Caki2 (cell line): ENCODE measurements at places on chromosomes 3 and 15.

GRCh38 chr15:89333959-89334509, 590 bp downstream of the POLG start:
- DNase-seq = no peak

DNA sequence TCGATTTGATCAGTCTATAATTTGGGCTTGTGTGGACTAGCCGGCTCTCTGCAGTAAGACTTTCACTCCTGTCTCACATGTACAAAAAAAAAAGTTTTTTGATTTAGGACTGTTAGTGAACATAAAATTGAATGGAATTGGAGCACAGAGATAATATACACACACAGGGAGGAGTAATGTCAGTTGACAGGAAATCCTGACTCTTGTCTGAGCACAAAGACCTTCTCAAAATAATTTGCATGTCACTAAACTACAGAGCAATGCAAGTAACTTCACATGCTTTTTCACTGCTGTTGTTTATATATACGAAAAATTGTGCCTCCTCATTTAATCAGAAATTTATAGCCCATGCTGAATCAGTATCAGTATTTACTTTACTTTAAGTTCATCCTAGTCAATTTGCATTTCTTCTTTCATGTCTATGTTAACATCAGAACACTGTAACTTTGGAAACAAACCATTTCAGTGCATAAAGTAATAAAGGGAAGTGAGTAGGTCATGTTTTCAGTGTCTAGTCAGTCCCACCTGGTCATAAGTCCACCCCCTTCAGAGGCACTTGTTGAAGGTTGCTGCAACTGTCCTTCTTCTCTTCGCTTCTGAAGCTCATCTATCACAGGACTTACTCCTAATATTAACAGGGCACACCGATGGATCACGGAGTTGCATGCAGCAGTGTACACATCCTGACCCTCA, 115.8 kb downstream of the FBXL22 start:
- no peak for DNase-seq

DNA sequence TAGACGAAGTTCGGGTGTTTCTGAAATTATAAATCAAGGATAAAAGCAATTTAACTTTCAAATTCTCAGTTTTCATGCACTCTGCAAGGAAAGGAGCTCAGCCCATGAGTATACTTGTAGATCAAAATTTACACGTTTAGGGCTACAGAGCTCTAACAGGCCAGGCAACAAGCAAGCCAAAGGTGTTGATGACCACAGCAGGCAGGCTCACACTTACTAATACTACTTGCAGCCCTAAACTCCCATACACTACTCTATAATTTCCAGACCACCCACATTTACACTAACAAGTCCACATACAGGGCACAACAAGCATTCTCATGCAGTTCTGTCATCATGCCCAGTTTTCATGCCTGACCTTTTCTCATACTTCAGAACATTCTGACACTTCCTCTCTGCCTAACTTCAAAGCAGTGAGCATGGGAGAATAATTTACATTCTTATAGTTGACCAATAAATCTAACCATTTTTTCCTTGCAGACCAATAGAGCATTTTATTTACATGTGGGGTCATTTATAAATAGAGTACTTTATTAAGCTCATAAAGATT, 124.7 kb upstream of the FRMD4B start:
- no peak for DNase-seq

GRCh38 chr3:33579840-33580239, 138.2 kb downstream of the CLASP2 start:
- DNase-seq = no peak

GRCh38 chr3:47012342-47013230, 33.1 kb downstream of the NBEAL2 start:
- DNase-seq = no peak

GRCh38 chr3:46580675-46581074, 14.6 kb upstream of the LRRC2 start:
- DNase-seq = no peak

DNA sequence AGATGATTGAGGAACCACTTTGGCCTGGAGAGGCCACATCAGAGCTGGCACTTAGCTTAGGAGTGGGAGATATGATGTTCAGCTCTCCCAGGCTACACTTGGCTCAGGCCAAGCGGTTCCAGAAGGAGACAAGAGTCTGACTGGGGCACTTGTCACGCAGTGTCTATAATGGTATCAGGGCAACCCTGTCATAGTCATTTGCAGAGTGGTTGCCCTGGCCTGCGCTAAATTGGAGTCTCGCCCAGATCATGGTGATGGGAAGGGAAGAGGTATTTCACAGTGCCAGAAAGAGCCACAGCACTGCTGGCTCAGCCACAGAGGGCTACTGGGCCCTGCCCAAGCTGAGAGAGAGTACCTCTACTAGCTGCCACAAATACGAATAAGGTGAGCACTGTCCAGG, 186.9 kb upstream of the CRBN start:
- DNase-seq = no peak

DNA sequence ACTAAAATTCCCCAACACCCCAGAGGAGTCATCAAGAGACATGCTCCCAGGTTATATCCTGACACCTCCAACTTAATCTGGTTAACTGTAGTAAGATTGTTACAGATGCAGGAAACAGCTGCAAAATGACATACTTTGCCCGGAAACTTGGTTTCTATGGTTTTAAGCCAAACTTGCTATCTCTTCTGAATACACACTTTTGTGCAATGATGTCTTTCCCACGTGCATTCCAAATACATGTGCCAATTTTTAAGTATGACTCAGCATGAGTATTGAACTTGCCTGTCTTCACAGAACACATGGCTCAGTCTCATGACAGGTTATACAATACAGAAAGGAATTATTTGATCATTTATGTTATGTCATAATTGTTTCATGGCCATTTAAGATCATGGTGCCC, 207.0 kb upstream of the DCBLD2 start:
- peak; percentile 29 for DNase-seq

GRCh38 chr3:10232137-10232536, 16.1 kb upstream of the TATDN2 start:
- DNase-seq = no peak

GRCh38 chr15:48992545-48992944, 28.8 kb upstream of the SHC4 start:
- no peak for DNase-seq

GRCh38 chr3:52704611-52705437, 767 bp downstream of the GLT8D1 start:
- DNase-seq = peak; percentile 39

DNA sequence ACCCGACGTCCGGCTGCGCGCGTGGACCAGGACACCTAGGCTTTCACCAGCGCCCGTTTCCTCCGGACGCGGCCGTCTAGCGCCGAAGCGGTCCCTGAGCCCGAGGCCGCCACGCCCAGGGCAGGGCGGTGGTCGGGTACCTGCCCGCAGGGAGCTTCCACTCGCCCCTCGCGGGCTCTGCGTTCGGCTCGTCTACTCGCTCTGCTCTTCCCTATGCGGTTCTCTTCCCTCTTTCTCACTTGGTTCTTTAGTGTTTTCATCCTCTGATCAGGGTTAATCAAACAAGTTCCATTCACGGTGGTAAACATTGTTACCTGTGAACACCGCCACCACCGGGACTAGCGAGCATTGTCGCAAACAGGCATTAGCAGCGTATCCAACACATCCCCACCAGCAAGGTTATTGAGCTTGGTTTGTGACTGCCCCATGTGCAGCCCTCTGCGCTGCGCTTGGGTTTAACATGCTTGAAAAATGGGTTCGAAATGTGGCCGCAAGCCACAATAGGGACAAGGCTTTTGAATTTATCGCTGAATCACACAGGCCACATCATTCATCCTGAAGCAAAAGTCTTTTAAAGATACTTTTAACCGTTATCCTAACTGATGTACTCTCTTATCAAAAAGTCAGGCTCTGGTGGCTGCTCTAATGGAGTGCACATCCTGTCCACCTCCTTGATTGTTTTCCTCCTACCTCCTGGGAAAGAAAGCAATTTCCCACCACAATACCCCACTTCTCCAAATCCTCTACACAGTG, 843 bp upstream of the CD47 start:
- peak; percentile 2 for DNase-seq

DNA sequence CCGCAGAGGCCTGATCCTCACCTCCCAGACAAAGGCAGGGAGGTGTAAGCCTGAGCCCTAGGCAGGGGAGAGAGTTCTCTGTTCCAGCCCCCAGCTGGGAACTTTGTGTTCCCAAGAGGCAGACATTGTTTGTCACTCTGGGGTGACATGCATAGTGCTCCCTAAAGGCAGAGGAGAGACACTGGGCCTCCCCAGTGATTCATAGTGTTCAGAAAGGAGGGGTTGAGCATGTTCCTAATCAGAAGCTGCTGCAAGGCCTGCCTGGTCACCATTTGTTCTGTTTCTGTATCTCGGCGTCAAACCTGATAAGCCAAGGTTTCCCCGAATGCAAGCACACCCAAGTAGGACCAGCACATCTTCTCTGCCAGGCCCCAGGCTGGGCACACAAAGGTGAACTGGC, 24.0 kb upstream of the SLC6A6 start:
- no peak for DNase-seq

- DNase-seq = no peak
Observed at GRCh38 chr3:165191491-165191890, 4.7 kb downstream of the SLITRK3 start.

DNA sequence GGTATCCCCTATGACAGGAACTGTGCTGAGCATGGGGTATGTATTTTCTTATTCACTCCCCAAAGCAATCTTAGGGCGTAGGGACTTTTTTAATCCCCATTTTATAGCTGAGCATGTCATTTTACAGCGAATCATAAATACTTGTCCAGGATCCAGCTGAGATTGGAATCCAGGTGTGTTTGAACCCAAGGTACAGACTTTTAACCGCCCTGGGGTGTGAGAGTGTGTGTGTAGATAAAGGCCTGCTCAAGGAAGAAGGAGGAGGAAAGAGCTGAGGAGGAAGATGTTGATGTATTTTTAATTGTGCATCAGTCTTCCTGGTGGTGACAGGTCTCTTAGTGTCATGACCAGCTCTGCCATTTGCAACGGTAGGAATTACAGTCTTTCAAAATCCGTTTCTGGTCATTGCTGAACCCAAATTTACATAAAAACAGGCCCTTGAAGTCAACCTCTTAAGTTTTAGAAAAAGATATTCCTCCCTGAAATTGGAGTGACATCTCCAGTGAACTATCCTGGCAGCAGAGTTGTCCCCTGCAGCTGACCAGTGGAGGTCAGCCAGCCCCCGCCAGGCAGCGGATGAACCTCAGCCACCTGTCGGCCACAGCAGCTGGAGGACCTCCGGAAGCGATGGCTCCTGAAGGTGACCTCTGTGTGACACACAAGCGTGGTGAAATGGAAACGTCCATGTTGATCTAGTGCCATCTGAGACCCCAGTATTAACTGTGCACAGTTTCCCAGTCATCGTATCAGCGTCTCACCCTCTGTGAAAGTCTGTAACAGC, 92.8 kb upstream of the MITF start:
- DNase-seq = no peak

- no peak for DNase-seq
Observed at GRCh38 chr15:82018201-82018600, 27.6 kb downstream of the MEX3B start.

GRCh38 chr3:160948273-160948672, 156.9 kb downstream of the B3GALNT1 start:
- DNase-seq = peak; percentile 59

- peak; percentile 49 for DNase-seq
Observed at GRCh38 chr15:88981244-88982215, 68.4 kb upstream of the MFGE8 start.

- DNase-seq = no peak
Observed at GRCh38 chr15:101009176-101009575, 90.0 kb downstream of the LRRK1 start.

DNA sequence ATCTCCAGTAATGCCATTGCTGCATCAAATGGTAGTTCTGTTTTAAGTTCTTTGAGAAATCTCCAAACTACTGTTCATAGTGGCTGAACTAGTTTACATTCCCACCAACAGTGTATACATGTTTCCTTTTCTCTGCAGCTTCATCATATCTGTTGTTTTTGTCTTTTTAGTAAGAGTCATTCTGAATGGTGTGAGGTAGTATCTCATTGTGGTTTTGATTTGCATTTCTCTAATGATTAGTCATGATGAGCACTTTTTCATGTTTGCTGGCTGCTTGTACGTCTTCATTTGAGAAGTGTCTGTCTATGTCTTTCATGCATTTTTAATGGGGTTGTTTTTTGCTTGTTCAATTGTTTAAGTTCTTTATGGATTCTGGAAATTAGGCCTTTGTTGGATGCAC, 10.2 kb upstream of the GCSAM start:
- no peak for DNase-seq

GRCh38 chr3:152786977-152787681, 47.8 kb upstream of the P2RY1 start:
- DNase-seq = peak; percentile 8
